ENCODE measurements at places on chromosomes 2 and 18.

GRCh38 chr2:195628666-195629065, 28.4 kb upstream of the SLC39A10 start:
- DNase-seq, result no peak

GRCh38 chr2:26432859-26433258, 31.1 kb downstream of the DRC1 start:
- DNase-seq, result no peak

- DNase-seq, result no peak
These were observed 11.1 kb downstream of the C2orf74 start for GRCh38 chr2:61173116-61173515.

DNA sequence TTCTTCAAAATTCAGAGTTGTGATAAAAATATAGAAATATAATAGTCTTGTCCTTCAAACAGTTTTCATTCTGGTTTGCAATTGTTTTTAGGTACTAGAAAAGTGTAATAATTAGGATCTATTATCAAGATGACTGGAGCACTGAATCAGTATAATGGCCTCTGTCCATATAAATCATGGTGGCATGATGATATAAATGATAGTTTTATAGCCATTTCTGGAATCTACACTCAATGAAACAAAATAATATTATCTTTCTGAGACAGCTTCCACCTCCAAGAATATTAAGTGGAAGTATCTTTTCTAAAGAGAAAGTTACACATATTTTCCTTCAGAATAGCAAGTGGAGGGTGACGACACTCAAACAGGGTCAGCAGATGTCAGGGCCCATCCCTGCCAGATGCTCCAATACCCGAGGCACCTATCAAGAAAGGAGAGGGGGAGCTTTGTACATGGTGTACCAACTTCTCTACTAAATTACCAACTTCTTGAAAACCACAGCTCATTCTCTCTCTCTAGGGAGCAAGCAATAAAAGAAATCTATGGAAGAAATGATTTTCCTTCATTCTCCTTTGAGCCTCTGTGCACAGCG, 882.7 kb upstream of the CHAC2 start:
- no peak for DNase-seq

DNA sequence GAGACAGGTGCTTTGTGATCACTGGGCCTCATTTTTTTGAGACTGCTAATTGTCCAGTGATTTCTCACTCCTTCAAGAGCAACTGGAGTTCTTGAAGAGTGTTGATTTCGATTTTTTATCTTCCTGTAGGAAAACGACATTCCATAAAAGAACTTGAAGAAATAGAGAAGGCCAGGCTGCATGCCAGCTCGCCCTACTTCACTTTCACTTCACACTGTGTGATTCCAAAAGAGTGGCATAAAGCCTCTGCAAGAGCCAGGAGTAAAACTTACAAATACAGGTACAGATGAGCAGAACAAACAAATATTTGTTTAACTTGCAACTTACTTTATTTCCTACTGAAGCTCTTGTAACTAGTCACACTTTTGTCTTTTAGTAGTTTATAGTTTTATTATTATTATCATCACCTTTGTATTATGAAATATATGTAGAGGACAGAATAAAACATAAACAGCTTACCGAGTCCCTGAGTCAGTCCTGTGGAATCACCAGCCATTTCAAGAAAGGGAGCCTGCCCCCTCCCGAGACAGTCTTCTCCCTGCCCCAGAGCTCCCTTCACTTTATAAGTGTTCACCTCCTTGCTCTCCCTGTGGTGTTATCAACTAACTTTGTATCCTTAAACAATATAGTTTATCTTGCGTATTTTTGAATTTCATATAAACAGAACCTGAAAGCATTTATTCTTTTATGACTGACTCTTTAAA, 8.7 kb downstream of the FAM228A start:
- DNase-seq, result no peak

GRCh38 chr2:157572725-157573124, 55.9 kb downstream of the ACVR1C start:
- DNase-seq, result no peak

- no peak for DNase-seq
These were observed 35.7 kb upstream of the ITGA4 start for GRCh38 chr2:181421464-181421863.

- no peak for DNase-seq
These were observed 245.3 kb downstream of the CELF4 start for GRCh38 chr18:37320317-37320716.

DNA sequence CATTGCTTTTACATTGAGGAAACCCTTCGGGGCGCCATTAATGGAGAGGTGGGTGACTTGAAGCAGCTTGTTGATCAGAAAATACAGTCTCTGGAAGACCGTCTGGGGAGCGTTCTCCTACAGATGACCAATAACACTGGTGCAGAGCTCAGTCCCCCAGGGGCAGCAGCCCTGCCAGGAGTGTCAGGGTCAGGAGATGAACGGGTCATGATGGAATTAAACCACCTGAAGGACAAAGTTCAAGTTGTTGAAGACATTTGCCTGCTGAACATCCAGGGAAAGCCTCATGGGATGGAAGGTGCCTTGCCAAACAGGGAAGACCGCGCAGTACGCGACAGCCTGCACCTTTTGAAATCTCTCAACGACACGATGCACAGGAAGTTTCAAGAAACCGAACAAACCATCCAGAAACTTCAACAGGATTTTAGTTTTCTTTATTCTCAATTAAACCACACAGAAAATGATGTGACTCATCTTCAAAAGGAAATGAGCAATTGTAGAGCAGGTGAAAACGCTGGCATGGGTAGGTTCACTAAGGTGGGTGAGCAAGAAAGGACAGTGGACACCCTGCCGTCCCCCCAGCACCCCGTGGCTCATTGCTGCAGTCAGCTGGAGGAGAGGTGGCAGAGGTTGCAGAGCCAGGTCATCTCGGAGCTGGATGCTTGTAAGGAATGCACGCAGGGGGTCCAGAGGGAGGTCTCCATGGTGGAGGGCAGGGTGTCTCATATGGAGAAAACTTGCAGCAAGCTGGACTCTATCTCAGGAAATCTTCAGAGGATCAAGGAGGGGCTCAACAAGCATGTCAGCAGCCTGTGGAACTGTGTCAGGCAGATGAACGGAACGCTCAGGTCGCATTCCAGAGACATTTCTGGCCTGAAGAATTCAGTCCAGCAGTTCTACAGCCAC, 45.0 kb downstream of the EMILIN2 start:
- no peak for DNase-seq

DNA sequence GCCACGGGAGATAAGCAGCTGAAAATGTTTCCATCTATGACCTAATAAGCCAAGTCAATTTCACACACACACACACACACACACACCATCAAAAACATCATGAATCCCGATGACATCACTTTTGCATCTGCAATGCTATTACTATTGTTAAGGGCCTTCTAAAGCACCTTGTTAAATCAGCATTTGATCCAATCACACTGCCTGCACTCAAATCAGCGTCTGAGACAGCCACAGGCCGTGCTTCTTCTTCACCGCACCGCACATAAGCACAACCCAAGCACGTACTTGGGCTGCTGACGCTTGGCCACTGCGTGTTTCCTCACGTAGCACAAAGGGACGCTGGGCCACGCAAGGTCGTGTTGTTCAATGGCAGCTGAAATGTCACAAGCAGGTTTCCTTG, 15.8 kb upstream of the MTCL1 start:
- DNase-seq, result no peak

GRCh38 chr2:218896501-218897393, 16.1 kb downstream of the WNT10A start:
- peak; percentile 88 for DNase-seq

DNA sequence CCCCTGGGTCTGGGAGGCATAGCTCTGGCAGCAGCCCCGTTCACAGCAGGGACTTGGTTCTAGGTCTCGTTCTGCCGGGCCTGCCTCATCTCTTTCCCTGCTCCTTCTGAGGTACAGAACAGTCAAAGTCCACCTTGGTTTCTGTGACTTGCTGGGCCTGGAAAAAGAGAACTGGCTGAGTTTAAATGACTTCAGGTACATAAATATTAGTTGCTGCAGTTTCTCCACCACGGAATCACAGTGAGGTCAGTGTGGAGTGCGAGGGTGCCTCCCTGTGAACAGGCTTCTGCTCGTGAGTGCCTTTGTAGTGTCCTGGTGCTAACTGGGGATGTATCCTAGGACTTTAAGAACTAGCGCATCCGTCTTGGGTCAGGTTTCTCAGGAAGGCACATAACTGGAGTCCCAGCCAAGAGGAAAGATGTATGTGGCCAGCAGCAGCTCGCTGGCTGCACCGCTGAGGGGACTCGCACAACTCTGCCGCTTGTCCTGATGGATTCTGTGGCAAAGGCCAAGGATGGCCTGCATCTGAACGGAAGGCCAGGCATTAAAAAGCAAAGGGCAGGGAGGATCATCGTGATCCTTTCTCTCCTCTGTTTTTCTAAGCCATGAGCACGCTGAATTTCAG, 188.6 kb downstream of the SH3RF3 start:
- DNase-seq, result no peak

DNA sequence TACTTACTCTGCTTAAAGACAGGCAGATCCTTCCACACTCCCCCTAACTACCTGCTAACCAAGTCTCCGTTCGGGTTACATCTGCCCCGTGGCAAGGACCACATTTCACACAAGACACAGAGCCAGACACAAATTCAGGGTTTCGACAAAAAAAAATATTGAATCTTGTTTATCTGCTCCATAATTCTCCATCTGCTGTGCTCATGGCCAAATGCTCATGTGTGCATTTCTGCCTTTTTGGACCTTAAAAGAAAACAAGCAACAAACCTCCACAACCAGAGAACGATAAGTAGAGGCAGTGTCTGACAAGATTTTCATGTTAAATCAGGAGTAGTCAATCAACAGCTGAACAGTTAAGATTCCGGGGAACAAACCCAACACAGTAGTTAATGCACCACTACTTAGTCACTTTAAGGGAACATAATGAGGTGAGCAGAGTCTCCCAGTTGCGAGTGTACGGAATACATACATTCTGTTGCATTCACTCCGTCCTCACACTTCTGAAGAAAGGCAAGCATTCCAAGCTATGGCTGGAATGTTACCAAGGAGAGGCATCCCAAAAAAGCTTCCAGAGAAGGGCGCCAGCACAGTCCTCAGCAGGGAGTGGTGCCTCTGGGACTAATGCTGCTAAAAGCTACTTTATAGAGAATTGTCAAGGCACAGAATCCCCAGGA, 121.0 kb downstream of the ANKRD44 start:
- DNase-seq, result no peak

DNA sequence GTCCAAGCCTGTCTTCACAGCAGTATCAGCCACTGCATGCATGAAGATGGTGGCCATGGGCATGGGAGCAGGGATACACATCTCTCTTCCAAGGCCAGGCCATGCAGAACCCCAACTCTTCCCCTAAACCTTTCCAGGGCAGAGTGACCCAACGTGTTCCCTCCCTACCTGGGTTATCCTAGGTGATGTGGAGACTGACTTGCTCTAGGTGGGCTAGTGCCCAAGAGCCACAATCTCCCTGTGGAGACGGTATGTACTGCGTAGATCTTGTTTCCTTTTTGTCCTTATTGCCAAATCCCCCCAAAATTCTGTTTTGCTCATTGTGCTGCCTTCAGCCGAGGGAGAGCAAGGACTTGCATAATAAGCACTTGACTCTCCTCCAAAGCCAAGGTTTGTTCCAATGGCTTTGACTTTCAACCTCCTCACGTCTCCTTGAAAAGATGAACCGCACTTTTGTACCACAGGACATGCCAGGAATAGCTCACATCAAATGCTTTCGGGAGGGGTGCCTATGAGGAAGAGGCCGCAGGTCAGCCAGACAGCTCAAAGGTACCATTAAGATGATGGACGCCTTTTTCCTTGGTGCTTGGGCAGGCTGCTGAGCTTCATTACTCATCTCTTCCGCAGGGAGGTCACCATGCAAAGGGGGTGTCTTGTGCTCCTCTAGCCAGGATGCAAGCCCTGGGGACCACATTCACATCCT, 76.2 kb upstream of the GLI2 start:
- no peak for DNase-seq

GRCh38 chr18:35071819-35072247, 30.6 kb downstream of the MAPRE2 start:
- no peak for DNase-seq

DNA sequence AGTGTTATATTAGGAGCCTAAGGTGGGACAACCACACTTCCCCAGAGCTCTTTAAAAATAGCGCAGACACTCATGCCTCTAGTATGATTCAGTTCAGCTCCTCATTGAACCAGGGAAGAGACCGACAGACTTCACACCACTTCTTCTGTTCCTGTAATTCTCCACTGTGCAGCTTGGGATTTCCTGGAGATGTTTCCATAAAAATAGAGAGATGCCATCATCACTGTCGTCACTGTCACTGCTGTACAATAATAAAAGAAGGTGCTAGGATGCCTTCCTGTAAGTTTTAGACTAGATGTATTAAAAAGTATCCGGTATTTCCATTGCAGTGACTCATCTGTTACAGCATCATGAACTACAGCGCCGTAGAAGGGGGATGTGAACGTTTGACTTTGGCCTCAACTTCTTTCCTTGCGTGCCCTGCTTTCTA, 110.9 kb downstream of the FAM210A start:
- no peak for DNase-seq

- no peak for DNase-seq
These were observed 258.2 kb upstream of the THUMPD2 start for GRCh38 chr2:40037303-40037702.

DNA sequence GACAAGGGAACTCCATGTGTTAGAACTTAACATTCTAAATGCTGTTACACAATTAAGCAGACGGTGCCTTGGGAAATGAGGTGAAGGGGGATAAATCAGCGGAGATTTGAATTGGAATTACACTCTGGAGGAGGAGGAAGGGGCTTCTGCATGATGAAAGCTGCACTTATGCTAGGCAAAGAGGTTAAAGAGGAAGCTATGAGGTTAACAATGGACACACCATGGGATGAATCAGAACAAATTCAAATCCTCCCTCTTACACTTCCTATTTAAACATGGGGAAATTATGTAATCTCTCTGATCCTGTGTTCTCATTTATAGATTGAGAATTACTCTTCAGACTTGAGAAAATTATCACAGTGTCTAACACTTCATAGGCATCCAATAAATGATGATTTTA, 121.5 kb upstream of the SIX2 start:
- DNase-seq, result no peak

DNA sequence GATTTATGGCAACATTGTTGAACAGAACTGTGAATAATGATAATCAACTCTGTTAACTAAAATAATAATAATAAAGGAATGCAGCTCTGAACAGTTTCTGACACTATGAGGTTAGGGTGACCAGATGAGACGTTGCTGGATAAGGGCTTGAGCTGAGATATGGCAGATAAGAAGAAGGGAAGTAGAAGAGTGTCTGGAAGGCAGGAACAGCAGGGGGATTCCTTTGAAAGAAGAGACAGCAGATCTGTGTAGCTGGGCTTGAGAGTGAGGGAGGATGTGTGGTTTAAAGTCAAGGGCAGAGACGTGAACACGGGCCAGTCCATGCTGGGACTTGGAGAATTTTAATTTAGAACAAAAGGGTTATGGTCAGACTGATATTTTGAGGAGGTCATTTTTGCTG, 273.1 kb upstream of the SLC14A2 start:
- DNase-seq, result no peak

DNA sequence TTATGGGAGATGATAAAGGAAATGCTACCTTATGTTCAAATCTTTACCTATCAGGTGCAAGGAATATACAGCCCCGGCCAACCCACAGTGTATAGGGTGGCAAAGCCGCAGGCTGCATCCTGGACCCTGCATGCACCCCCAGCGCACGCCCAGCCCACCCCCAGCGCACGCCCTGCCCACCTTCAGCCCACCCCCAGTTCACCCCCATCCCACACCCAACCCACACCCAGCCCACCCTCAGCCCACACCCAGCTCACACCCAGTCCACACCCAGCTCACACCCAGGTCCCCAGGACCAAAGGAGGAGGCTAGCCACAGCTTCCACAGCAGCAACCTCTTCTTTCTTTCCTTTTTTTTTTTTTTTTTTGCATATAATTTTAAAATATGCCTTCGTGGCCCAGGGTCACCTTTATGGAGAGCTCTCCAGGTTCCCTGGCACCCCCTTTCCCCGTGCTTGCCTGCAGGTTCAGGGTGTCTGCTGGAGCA, 120.9 kb downstream of the PTGR3 start:
- DNase-seq, result no peak
